ENCODE measurements at places on chromosomes 16 and 17.

- no peak for DNase-seq
These were observed 204.8 kb downstream of the MSI2 start for GRCh38 chr17:57461082-57461481.

- DNase-seq: no peak
These were observed 15.5 kb downstream of the VPS35 start for GRCh38 chr16:46673320-46674013.

DNA sequence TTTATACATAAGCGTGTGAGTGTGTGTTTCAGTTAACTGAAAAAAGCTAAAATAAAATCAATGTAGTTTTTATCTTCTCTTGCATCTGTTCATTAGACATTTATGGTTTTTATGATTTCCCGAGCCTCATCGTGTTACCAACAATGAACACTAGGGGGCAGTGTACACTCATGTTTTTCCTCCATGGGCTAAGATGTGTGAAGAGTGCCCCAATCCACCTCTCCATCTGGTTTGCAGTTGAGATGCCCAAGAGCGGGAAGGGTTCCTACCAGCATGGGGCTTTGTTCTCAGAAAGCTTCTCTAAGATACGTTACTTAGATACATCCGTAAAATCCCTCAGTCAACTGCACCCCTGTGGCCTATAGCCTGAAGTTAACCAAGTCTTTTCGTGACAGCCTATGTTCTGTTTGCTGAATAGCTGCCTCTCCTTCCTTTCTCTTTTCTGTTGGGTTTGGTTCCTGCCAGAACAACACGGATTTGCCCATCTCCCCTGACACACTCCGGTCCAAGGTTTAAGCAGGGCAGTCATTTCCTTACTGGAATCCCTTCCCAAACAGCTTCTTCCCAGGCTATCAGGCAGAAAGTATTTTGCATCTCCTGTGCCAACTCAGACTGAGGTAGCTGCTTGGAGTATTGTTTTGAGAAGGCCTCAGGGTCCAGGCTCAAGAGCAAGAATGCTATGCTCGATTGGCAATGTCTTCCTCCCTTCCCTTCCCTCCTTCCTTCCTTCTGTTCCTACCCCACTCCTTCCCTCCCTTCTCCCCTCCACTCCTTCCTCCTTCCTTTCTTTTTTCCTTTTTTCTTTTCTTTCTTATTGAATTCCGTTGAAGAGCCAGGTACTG is 12.9 kb upstream of the ELAC2 start:
- no peak for DNase-seq

- DNase-seq: no peak
These were observed 62.4 kb downstream of the NKD1 start for GRCh38 chr16:50610331-50611262.

DNA sequence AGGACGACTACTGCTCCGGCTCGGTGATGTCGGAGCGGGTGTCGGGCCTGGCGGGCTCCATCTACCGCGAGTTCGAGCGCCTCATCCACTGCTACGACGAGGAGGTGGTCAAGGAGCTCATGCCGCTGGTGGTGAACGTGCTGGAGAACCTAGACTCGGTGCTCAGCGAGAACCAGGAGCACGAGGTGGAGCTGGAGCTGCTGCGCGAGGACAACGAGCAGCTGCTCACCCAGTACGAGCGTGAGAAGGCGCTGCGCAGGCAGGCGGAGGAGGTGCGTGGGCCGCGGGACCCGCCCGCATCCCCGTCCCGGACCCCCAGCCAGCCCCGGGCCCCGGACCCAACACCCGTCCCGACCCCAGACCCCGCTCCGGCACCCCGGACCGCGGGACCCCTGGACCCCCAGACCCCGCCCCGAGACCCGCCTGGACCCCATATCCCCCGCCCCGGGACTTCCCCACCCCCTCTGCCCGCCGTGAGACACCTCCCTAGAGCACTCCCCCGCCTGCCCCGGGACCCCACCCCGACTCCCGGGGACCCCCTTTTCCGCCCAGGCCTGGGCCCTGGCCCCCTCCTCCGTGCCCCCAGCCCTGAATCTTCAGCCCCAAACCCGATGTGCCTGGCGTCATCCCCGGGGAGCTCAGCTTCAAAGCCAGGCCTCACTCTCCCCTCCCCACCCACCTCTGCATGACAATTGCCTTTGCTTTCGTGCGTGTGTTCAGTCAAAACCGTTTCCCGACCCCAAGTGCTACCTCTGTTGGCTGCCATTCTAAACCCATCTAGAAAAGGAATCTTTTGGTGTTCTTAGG is 594 bp downstream of the MAPK8IP3 start:
- DNase-seq: no peak

- DNase-seq: no peak
These were observed 1027.5 kb downstream of the CDH11 start for GRCh38 chr16:64094181-64094965.

GRCh38 chr17:46811978-46812583 is 6.4 kb downstream of the WNT3 start:
- no peak for DNase-seq

DNA sequence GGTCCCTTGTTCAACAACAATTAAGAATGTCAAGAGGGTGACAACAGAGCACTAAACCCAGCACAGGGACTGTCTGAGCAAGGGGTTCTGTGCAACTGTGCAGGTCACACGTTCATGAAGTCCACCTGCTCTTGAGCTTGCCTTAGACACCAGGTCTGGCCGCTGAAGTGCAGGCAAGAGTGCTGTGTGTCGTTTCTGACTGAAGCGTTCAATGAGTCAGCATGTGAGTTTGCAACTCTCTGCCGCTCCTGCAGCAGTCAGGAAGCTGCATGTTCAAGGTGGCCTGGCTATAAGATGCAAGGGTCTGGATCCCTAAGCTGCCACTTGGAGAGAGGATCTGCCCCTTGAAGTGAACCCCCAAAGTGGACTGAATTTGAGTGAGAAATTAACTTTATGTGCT is 332.7 kb upstream of the HSBP1 start:
- DNase-seq: no peak

GRCh38 chr16:76265434-76266045 is 11.7 kb upstream of the CNTNAP4 start:
- no peak for DNase-seq

- DNase-seq: peak; percentile 56
These were observed 1.5 kb upstream of the SRCAP start for GRCh38 chr16:30697264-30698138.

- no peak for DNase-seq
These were observed 1.4 kb upstream of the STH start for GRCh38 chr17:45997624-45998023.

DNA sequence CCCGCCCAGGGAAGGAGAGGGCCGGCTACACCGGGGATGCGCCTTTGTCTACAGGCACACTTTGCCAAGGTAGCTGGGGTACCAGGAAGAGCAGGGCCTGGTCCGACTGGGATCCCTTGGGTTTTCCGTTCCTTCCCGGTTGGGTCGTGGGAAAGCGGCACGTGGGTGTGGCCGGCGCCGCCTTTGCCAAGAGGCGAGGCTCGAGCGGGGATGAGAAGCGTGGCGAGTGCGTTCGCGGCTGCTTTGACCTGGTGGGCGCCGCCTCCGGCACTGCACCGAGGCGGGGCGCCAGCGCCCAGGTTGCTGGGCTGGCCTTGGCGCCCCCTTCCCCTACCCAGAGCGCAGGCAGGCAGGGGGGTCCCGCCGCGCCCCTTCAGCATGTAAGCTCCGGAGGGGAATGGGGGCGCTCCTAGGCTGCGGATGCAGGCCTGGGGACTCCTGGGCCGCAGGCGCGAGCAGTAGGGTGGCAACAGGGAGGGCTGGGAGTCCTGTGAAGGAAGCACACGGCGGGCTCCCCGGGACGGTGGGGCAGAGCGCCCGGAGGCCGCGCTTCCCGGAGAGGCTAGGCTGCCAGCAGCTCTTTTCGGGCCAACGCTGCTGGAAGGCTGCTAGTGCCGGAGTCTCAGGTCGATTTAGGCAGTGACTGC is 2.0 kb downstream of the HAS3 start:
- no peak for DNase-seq

DNA sequence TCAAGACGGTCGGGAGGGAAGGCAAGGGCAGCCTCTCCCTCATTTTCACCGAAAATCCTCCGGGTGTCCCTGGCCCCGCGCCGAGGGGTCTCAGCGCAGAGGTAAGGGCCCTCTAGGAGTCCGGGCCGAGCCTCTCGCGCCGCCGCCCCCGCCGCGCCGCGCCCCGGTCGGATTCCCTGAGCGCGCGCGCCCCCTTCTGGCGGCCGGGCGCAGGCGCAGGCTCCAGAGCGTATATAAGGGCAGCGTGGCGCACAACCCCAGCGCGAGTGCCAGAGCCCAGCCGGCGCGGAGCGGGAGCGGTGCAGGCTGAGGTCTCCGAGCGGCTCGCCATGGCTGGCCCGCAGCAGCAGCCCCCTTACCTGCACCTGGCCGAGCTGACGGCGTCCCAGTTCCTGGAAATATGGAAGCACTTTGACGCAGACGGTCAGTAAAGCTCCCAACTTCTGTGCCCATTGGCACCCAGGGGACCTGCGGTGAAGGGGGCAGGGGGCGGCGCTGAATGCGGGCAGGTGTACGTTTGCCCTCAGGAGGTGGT is at the start of gene CALB2:
CALB2 (plus strand) TSS at position 260 of the 535 bp plus-strand sequence; CDS start at position 330, 70 bp downstream.
- DNase-seq: no peak

- no peak for DNase-seq
These were observed 31.4 kb upstream of the EIF1 start for GRCh38 chr17:41657176-41657754.

- DNase-seq: no peak
These were observed 19.6 kb upstream of the SLC5A11 start for GRCh38 chr16:24826096-24826690.

DNA sequence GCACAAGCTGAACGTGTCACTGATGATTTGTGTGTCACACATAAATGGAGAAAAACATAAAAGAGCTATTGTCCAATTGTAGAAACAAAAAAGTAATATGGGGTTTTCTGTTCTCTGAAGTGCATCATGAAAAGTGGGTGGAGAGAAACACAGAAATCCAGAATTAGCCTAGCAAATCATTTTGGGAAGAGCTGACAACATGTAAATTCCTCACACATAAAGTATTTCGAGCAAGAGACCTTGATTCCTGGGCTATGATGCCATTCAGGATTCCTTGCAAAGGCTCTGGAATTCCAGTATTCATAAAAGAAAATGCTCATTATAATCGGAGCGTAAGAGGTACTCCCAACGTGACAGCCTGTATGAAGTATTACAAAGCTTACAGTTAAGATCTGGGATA is 1.1 kb downstream of the DCUN1D3 start:
- DNase-seq: no peak

GRCh38 chr17:80838311-80839025 is 153.2 kb upstream of the CHMP6 start:
- no peak for DNase-seq

GRCh38 chr16:55585631-55586030 is 19.1 kb downstream of the CAPNS2 start:
- DNase-seq: no peak

DNA sequence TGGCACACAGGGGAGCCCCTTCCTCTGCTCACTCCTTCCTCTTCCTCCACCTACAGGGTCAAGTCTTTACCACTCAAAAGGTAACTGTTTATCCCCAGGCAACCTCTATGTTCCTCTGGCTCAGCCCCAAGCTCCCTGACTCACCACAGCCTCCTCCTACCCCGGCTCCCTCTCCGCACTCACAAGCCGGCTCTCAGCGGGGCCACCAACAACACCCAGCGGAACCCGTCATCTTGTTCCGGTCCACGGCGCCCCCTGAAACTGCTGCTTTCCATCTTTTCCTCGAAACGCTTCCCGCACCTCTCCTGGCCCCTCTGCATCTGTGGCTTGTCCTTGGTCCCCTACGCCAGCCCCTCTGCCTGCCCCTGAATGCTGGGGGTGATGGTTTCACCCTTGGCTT is 58.4 kb downstream of the NXN start:
- DNase-seq: no peak

GRCh38 chr17:62821189-62822079 is 13.3 kb upstream of the MARCHF10 start:
- no peak for DNase-seq

- DNase-seq: no peak
These were observed 46.0 kb downstream of the TNRC6A start for GRCh38 chr16:24775455-24775854.

GRCh38 chr17:61456688-61457225 is 4.5 kb downstream of the TBX4 start:
- no peak for DNase-seq

- no peak for DNase-seq
These were observed 184.9 kb downstream of the RBFOX1 start for GRCh38 chr16:7517496-7517895.

- DNase-seq: peak; percentile 12
These were observed 62.4 kb upstream of the MTMR4 start for GRCh38 chr17:58576679-58577367.

GRCh38 chr17:3627769-3628167 is 8.3 kb downstream of the SHPK start:
- no peak for DNase-seq

GRCh38 chr16:73057291-73058210 is 9.6 kb upstream of the ZFHX3 start:
- DNase-seq: no peak

Measured in epithelial cell of proximal tubule (primary cell).